ENCODE measurements at places on chromosomes 5 and 9.

DNA sequence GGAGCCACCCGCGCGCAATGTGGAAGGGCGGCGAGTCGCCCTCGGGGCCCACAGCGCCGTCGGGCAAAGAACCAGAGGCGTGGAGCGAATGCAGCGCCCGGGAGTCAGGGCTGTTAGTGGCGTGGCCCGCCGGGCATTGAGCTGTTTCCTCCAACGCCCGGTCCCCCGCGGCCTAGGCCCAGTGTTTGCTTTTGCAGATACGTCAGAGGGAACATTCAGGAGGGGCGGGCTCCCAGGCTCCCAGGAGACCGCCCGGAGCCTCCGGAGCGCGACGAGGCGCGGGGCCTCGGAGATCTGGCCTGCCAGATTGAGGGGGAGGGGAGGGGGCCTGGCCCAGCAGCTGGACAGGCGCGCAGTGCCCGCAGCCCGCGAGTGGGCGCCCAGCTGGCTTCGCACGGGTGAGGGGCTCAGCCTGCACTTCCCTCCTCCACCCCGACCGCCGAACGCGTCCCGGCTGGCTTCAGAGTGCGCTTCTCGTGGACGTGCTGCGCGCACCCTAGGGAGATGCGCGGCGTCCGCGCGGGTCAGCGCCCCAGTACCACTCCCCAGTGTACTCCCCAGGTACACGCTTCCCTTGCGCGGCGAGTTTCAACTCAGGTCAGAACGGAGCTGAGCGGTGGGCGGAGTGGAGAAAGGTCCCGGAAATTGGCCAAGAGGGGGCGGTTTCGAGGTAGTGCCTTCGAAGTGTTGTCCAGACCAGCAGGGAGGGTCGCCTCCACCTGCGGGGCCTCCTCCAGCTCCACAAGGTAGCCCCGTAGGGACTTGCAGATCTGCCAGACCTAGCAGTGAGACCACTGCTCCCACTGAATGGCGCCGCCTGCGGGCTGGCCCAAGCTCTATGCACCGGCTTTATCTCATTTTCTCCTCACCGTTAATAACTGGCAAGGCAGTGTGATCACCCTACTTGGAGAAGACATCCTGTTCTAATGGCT, 130.4 kb downstream of the TMEM174 start:
- no peak for DNase-seq

GRCh38 chr5:167796672-167797071, 494.8 kb upstream of the WWC1 start:
- no peak for DNase-seq

DNA sequence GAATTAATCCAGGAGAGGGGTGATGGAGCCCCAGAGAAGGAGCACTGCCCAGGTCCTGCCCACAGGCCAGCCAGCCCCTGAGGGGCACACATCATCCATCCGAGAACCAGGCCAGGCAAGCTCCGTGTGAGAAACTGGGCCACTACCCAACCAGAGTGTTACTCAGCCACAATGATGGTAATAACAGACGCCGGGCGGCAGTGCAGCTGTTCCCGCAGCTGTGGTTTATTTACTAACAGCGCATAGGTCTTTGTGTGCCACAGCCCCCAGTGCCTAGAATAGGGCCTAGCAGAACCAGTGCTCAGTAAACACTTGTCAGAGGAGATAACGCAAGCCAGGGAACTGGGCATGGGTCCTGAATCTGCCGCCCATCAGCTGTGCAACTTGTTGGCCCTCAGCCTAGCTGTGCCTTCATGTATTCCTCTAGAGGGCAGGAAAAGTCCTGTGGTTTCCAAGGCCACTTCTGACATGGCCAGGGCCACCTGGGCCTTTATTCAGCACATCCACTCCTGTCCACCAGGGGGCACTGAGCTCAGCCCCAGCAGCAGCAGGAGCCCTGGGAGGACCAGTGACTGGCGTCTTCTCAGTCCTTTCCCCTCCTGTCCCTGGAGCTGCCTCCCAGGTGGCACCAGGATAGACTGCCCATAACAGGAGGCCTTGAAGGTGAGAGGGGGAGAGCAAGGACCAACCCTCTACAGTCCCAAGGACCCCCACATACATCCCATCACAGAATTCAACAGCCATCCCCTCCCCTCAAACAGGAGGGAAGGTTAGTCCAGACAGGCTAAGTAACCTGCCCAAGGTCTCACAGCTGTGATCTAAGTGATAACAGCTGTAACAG, 2.1 kb downstream of the MXD3 start:
- peak; percentile 17 for DNase-seq

- no peak for DNase-seq
Observed at GRCh38 chr9:97651646-97652045, 18.0 kb downstream of the NCBP1 start.

- DNase-seq = no peak
Observed at GRCh38 chr9:87346061-87346665, 151.5 kb upstream of the DAPK1 start.

DNA sequence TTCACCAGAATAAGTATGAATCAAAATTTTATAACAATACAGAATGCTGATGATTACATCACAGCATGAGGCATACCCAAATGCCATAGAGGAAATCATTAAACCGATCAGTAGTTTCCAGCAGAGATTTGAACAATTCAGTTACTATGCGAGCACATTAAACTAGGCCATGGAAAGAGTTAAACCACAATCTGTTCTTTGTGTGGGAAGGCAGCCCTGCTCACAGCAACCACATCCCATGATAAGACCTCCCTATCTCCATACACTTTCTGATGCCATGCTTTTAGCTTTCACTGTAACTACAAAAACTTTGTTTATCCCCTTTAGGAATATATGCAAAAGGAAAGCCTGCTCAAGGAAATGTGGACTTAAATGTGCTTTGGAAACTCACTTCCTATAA, 4.5 kb downstream of the NFIB start:
- DNase-seq = no peak

DNA sequence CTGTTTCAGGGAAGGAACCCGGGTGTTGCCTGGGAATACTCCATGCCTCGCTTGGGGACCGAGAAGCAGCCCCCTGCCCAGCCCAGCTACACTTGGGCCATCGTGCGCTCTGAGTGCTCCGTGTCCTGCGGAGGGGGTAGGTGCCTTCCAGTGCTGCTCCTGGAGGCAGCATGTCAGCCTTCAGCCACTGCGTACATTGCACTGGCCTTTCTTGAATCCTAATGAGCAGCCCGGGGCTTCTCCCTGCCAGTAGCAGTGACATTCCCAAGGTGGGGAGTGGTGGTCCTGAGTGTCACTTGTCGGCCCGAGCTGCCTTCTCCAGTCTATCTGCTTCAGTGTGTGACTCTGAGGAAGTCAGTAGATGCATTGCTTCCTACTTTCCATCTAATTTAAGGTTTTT, 101.9 kb downstream of the ADAMTS16 start:
- DNase-seq = no peak

DNA sequence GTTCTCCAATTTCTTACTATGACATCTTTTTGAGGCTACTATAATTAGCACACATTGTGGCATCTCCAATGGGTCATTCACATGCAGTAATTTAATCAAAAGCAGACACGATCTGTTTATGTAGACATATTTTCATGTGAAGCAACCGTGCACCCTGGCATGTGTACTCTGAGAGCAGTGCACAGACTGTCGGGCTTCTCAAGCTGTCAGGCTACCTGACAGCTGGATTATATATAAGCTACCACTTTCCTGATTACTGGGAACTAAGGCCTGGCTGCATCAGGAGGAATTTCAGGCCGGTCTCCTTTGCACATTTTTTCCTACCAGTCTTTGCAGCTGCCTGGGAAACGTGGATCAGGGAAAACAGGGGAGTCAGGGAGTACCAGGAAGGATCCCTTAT, 197.5 kb downstream of the MAPKAP1 start:
- peak; percentile 82 for DNase-seq

DNA sequence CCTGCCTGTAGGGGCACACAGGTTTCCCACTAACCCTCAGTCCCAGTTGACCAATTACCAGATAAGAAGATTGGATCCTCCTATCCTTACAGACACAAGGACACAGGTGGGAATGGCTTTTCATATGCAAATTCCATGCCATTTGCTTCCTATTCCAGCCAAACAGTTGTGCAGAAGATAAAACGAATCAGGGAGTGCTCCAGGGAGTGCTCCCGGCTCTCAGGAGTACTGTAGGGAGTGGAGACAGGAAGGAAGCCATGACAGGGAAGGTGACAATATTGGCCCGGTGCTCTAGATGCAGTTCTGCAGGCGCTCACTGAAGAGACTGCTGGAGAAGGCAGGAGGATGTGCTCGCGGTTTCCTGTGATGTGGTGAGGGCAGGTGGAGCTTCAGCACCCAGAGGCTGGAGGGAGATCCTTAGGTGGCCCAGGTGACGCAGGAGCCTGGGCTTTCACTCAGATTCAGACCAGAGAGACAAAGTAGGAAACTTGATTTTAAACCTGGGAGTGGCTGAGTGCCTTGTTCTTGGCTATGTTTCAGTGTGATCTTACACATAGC, 260.0 kb downstream of the AUH start:
- no peak for DNase-seq

DNA sequence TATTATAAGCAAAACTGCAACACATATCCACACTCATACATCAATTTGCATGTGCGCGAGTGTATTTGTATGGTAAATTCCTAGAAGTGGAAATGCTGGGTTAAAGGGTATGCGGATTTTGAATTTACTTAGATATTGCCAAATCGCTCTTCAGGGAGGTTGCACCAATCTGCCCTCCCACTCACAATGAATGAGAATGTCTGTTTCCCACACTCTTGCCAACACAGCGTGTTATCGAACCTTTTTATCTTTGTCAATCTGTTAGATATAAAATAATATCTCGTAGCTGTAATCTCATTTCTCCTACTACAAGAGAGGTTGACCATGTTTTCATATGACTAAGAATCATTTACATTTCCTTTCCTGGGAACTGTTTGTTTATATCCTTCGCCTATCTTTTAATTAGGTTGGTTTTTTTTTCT, 35.7 kb downstream of the LHX2 start:
- DNase-seq = no peak

- DNase-seq = no peak
Observed at GRCh38 chr5:148060881-148061280, 2.9 kb upstream of the SPINK5 start.

DNA sequence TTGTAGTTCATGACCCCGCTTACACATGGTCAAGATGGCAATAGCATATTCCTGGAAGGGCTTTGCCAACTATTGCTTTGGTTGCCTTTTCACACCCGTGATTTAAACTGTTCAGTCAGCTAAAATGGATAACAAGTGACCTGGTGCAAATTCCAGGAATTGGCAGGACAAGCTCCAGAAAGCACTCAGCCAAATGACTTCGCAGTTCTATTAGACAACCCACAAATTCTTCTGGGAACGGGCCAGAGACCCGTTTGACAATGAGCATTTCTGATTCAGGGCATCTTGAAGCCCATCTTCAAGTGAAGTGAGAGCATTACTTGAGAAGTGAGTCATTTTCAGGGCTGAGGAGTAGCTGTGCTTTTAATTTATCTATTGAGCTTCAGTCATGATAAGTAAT, 165.0 kb downstream of the DROSHA start:
- peak; percentile 34 for DNase-seq

DNA sequence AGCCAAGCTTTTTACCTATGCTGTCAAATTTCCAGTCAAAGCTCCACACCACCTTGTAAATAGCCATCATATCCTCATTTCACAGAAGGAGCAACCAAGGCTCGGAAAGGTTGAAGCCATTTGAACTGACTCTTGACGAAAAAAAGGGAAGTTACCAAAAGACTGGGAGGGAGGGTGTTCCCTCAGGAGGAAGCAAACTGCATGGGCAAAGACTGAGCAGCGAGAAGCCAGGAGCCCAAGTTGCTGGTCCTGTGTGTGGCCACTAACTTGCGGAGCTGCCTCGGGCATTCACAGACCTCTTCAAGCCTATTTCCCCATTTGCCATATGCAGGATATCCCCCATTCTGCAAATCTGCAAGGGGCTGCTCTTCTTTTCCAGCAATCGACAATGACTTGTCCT, 37.4 kb downstream of the TTLL11 start:
- no peak for DNase-seq

- DNase-seq = no peak
Observed at GRCh38 chr9:98456156-98456613, 200.7 kb upstream of the TBC1D2 start.

GRCh38 chr9:128828267-128828666, 1.3 kb downstream of the SPOUT1 start:
- DNase-seq = no peak

DNA sequence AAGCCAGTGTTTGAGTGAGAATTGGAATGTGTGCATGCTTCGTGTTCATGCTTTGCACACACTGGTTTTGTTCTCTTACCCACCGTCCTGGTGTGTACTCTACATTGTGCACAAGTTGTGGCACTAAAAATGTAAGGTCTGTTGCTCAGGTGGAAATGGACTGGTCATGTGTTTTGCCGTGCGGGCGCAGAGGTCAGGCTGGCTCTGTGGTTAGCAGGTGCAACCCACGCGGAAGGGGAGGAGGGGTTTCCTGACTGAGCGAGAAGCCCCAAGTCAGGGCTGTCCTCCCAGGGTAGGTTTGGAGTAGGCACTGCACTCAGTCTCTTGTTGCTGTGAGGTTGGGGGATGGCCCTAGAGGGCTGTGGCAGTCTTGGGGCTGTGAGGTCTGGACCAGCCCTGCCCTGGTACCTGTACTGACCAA, 86.6 kb downstream of the EHMT1 start:
- DNase-seq = no peak

- no peak for DNase-seq
Observed at GRCh38 chr5:69138766-69139165, 28.2 kb upstream of the CCNB1 start.

- DNase-seq = no peak
Observed at GRCh38 chr5:132886064-132886823, 12.8 kb downstream of the LEAP2 start.

- DNase-seq = no peak
Observed at GRCh38 chr9:2823227-2823626, 20.7 kb downstream of the PUM3 start.

DNA sequence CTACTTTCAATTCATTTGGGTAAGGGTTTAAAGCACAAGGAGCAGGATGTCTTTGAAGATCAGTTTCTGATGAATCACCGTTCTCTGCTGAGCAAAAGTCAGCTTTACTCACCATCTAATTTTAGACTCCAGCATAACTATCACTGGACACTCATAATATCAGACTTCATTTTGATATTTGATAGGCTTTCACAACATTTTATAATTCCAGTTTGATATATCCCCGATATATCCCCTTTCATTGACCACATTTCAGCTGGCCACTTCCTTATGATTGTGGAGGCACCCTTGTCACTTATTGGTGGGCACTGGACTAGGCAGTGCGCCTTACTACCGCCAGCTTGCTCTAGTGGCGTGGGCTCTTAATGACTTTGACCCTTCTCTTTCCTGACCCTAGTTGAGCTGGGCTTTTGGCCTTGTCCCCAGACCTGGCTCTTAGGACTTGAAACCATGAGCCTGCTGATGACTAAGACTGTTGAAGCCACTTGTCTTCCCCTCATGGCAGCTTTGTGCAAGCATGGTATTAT, 46.8 kb downstream of the CYSTM1 start:
- DNase-seq = peak; percentile 46

Data from fibroblast of skin of left quadriceps (primary cell).